ENCODE measurements at places on chromosomes 5 and 9.
A peak's percentile ranks its signal among the peaks of the same experiment; 100 is the strongest.

- DNase-seq: no peak
Measured at GRCh38 chr9:15149450-15149849, 157.6 kb downstream of the TTC39B start.

- peak; percentile 28 for DNase-seq
Measured at GRCh38 chr9:135554718-135555117, 6.8 kb upstream of the PAEP start.

- DNase-seq: no peak
Measured at GRCh38 chr9:135174981-135175380, 87.5 kb downstream of the OLFM1 start.

GRCh38 chr5:122462486-122462885, 150.4 kb downstream of the SNCAIP start:
- DNase-seq: no peak

- DNase-seq: no peak
Measured at GRCh38 chr5:112738191-112738560, 491 bp downstream of the APC start.

DNA sequence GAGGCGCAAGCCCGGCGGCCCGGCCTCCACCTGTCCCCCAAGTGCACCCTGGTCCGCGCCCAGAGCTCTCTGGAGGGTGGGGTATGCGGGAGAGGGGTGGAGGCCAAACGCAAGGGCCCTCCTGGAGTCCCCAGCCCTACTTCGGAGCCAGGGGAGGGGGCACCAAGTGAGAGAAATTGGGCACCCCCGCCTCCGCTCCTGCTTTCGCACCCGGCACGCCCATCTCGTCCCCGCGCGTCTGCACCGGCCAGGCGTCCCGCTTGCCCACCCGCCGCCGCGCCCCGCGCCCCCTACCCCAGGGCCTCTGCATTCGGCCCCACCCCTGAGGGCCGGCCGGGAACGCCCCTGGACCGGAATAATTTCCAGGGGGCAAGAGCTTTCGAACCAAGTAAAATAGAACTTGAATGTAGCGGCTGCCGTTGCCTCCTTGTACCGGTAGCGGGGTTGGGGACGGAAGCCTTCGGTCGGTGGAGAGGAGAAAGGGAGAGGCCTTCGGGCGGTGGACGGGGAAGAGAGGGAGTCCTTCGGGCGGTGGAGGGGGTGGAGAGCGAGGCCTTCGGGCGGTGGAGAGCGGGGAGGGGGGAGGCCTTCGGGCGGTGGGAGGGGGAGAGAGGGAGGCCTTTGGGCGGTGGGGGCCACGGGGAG, 694 bp upstream of the PHPT1 start:
- peak; percentile 20 for DNase-seq

GRCh38 chr5:157596487-157596886, 20.9 kb upstream of the ADAM19 start:
- no peak for DNase-seq

GRCh38 chr9:117444501-117444900, 29.6 kb upstream of the ASTN2 start:
- no peak for DNase-seq

- no peak for DNase-seq
Measured at GRCh38 chr5:107359916-107360234, 310.9 kb downstream of the EFNA5 start.

GRCh38 chr9:347667-348292, 133.1 kb downstream of the DOCK8 start:
- peak; percentile 31 for DNase-seq

DNA sequence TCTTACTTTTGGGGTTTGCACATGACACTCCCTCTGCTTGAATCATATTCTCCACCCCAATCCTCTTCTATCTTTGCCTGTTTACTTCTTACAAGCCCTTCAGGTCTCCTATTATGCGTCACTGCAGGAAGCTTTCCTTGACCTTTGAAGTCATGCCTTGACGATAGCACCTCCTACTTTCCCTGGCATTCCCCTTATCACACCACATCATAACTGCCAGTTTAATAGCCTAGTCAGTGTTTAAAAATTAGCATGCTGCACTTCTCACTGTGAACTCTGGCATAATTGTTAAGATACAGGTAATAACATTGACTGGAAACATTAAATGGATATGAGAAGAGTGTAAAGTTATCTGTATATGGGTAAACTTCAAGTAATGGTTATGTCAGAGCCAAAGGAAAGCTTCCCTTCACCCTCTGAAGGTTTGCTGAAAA, 37.1 kb upstream of the CEP120 start:
- DNase-seq: no peak

DNA sequence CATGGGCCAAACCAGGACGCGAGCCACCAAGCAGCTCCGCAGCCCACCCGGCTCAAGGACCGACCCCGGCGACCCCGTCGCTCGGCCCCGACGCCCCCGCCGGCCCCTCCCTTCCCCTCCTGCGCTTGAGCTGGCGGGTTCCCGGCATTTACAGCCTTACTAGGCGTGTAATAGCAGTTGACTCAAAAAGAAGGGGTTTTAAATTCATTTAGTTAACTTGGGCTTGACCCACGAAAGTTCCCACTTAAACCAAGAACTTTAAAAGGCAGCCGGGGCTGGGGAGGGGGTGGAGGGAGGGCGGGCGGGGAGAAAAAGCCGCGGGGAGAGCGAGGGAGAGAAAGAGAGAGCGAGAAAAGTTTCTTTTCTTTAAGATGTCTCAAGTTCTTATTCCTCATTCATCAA, 636 bp downstream of the PRDM12 start:
- no peak for DNase-seq

DNA sequence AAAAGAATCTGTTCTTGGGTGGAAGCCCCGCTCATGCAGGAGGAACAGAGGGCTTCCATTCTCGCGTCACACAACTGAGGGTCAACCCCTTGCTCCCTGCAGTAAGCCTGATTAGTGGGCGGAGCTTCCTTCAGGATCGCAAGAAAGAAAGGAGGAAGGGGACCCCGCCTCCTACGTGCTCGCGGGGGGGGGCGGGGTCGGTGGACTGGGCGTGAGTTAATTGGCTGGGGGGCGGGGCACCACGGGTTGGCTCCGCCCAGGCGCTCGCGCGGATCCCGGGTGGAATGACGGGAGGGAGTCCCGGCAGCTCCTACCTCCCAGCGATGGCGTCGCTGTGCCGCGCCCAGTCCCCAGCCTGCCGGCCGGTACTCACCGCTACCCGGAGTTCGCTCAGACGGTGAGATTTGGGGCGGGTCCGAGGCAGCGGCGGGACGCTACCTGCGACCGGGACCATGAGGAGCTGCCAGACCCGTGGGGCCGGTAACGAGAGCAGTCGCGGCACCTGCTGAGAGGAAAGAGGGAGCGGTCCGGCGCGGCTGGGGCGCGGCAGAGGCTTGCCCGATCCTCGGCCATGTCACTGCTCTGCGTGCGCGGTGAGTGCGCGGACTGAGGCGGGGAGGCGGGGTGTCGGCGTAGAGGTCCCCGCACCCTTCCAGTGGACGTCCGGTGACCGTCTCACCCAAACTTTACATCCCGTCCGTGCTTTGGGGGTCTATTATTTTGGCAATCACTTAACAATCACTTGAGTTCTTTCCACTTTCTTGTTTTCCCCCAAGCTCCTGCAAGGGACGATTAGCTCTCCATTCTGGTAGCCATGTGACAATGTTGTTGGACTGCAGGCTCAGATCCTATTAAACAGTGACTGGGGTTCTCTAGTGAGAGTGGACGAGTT, at the start of gene UNC13B:
UNC13B (plus strand) TSS at position 297 of the 892 bp plus-strand sequence; CDS start at position 572, 275 bp downstream.
- DNase-seq: peak; percentile 97

GRCh38 chr5:41325074-41325473, 111.7 kb upstream of the C6 start:
- DNase-seq: no peak

GRCh38 chr9:5917273-5917672, 26.6 kb downstream of the MLANA start:
- DNase-seq: no peak

DNA sequence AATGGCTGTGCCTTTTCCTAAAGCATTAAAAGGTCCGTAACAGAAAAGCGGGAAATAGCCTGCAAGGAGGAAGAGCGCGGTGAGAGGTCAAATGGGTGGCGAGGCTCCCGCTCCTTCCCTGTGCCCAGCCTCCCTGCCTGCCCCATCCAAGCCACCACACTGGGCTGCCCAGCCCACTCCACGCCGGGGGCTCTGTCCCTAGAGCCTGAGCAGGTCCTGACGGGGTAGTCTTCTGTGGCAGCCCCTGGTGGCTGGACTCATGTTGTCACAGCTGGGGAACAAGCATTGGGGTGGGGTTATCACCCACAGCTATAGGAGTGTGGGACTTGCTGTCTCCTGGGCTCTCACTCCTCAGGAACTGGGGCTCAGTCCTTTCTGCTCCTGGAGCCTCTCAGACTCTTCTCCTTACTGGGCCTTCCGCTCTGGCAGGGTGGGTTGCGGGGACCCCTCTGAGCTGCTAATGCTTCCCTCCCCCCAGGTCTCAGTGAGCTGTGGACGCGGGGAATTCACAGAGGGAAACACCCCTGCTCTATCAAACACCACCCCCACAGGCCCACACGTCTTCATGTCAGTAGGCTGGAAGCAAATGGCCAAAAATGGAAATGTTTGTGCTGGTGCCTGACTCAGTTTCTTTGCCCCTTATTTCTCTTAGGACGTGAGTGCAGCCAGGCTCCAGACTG, 152.4 kb upstream of the PHYKPL start:
- DNase-seq: no peak

- DNase-seq: no peak
Measured at GRCh38 chr5:125607018-125607417, 816.2 kb upstream of the GRAMD2B start.

- peak; percentile 26 for DNase-seq
Measured at GRCh38 chr5:62354028-62354874, 48.2 kb downstream of the KIF2A start.

DNA sequence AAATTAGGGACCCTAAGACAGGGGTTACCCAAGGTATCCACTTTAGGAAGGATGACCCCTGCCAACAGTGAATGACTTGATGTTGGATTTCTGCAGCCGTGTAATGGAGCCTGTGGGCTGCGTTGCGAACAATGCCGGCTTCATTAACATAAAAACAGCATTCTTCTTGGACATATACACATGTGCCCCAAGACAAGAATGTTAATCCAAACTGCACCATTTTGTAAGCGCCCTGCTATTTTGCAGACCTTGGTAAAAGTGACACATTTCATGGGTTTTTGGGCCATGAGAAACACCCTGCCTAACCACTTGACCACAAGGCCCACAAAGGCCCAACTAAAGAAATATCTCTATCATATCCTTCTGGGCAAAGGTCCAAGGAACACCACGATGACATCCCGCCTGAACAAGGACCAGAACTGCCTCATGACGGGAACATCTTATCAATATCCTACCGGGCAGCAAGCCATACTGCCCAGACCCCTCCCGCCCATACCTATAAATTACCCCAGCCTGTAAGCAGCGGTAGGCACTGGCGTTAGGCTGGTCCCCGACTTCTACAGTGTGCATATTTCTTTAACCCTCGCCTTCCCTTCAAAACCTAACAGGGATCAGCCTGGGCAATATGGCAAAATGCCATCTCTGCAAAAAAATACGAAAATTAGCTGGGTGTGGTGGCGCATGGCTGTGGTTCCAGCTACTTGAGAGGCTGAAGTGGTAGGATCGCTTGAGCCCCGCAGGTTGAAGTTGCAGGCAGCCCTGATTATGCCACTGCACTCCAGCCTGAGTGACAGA, 9.7 kb upstream of the PDCD1LG2 start:
- no peak for DNase-seq
